ENCODE measurements at places on chromosomes 1 and 21. TPM values are rescaled to one million over a fixed set of nuclear protein-coding genes. Genes with fewer than 3 reads are reported as not detected.

- no peak overlapping the region for H3K4me3 ChIP-seq
- DNase-seq = no peak
- H3K27me3 ChIP-seq = no peaks in the 10 kb centered on the region
- no peak overlapping the region for H3K27ac ChIP-seq
- H3K36me3 ChIP-seq = no peaks in the 10 kb centered on the region
Measured at GRCh38 chr1:20710469-20711284, 7.1 kb downstream of the KIF17 start.

GRCh38 chr1:203592156-203592555, 34.5 kb upstream of the ATP2B4 start:
- peak overlapping the region; percentile 78 for H3K27ac ChIP-seq
- H3K36me3 ChIP-seq = no peaks in the 10 kb centered on the region
- peaks cover 30% of the 10 kb centered on the region for H3K4me1 ChIP-seq
- peak; percentile 82 for DNase-seq
- H3K4me3 ChIP-seq = no peak overlapping the region
- H3K27me3 ChIP-seq = no peaks in the 10 kb centered on the region

GRCh38 chr1:198113342-198113750, 43.5 kb upstream of the NEK7 start:
- H3K27me3 ChIP-seq = no peaks in the 10 kb centered on the region
- H3K4me1 ChIP-seq = no peaks in the 10 kb centered on the region
- H3K4me3 ChIP-seq = no peak overlapping the region
- no peak overlapping the region for H3K27ac ChIP-seq
- no peak for DNase-seq

GRCh38 chr1:84350104-84350503, 48.2 kb upstream of the DNASE2B start:
- no peak for DNase-seq
- no peak overlapping the region for H3K27ac ChIP-seq
- H3K36me3 ChIP-seq = no peaks in the 10 kb centered on the region
- H3K4me1 ChIP-seq = no peaks in the 10 kb centered on the region
- no peak overlapping the region for H3K4me3 ChIP-seq
- H3K27me3 ChIP-seq = no peaks in the 10 kb centered on the region

DNA sequence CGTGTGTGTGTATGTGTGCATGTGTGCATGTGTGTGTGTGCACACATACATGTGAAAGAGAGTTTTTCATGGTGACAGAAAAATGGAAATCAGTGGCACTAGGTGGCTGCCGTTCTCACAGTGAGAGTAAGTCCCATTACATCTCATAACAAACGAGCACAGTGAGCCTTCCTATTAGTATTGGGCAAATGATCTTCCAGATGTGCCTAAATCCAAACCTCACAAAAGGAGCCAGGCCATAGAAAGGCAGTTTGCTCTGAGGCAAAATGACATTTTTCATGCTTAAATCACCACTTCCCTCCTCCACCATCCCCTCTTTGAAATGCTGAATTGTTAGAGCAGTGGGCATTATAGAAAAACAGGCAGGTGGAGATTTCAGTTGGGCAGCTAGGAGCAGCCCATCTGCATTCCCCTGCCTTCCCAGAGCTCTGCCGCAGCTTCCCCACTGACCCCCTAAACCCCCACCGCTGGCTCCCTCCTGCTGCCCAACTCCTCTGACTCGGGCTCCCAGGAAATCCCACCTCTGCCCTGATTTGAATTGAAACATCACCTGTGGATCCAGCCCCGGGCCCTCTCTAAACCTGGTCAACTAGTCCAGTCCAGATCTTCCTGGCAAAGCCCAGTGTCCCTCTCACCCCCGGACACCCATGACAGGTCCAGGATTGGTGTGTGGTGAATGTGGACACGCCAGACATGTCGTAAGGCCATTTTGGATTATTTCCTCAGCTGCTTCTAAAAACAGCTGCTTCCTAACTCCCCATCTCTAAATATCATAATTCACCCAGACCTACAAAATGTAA, 190.5 kb downstream of the SEC16B start:
- H3K27me3 ChIP-seq = peaks cover 25% of the 10 kb centered on the region
- no peaks in the 10 kb centered on the region for H3K36me3 ChIP-seq
- no peaks in the 10 kb centered on the region for H3K4me1 ChIP-seq
- DNase-seq = no peak

GRCh38 chr21:41605934-41606285, 98.0 kb upstream of the TMPRSS2 start:
- H3K4me3 ChIP-seq = no peak overlapping the region
- H3K4me1 ChIP-seq = no peaks in the 10 kb centered on the region
- DNase-seq = no peak
- H3K36me3 ChIP-seq = no peaks in the 10 kb centered on the region
- H3K27me3 ChIP-seq = no peaks in the 10 kb centered on the region

DNA sequence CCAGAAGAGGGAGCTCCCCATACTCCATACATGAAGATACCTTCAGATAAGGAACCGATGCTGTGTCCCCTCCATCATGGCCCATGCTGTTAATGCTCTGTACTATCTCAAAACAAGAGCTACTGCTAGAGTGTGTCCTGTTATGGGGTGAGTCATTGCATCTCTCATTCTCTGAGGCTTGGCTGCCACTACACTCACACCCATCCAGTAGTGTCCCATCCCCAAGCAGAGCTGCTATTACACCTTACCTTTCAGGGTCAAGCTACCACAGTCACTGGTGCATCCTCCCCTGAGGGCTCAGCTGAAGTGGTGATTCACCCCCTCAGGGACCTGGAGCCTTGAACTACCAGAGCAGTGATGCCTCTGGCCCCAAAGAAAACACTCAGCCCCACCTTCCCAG, 198.5 kb downstream of the PLA2G4A start:
- DNase-seq = no peak
- no peak overlapping the region for H3K27ac ChIP-seq
- no peaks in the 10 kb centered on the region for H3K36me3 ChIP-seq
- no peaks in the 10 kb centered on the region for H3K27me3 ChIP-seq
- H3K4me3 ChIP-seq = no peak overlapping the region
- no peaks in the 10 kb centered on the region for H3K4me1 ChIP-seq

DNA sequence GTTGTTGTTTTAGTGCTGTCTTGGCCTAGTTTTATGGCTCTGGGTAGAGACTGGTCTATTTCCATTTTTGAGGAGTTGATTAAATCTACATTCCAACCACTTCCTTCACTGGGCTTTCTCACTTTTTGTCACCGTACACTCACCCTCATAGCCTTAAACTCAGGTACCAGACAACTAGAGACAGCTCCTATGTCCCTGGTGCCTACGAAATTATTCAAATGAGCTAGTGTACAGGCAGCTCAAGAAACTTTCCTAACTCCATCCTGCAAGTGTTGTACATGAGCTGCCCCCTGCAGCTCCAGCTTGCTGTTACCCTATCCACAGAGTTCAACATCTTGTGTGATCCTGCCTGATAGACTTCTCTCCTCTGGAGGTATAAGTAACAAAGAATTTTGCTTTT, 704.8 kb upstream of the RGS18 start:
- no peaks in the 10 kb centered on the region for H3K36me3 ChIP-seq
- DNase-seq = no peak
- H3K27ac ChIP-seq = no peak overlapping the region
- no peaks in the 10 kb centered on the region for H3K27me3 ChIP-seq
- H3K4me3 ChIP-seq = no peak overlapping the region
- no peaks in the 10 kb centered on the region for H3K4me1 ChIP-seq

DNA sequence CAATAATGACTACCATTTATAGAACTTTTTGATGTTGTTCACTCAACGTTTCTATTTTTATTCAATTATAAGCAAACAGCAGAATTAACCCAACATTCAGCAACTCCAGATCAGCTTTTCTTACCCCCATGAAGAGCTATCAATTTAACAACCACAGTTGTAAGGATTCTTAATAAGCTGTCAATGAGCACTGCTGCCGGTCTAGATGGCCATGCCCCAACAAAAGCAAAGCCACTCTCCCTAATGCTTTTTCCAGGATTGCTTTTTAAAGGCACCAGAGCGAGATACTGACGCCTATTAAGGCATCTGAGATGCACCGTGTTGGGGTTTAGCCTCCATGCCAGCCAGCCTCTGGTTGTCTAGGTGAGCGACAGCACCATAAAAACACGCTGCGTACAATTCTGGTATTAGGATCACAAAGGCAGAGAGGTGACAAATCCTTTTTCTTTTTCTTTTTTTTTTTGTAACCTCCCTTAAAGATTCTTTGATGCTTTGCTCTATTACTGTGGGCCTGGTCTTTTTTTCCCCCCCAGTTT, 39.5 kb downstream of the PTPRC start:
- H3K36me3 ChIP-seq = no peaks in the 10 kb centered on the region
- no peak overlapping the region for H3K27ac ChIP-seq
- peaks cover 17% of the 10 kb centered on the region for H3K4me1 ChIP-seq
- H3K27me3 ChIP-seq = no peaks in the 10 kb centered on the region
- no peak overlapping the region for H3K4me3 ChIP-seq

DNA sequence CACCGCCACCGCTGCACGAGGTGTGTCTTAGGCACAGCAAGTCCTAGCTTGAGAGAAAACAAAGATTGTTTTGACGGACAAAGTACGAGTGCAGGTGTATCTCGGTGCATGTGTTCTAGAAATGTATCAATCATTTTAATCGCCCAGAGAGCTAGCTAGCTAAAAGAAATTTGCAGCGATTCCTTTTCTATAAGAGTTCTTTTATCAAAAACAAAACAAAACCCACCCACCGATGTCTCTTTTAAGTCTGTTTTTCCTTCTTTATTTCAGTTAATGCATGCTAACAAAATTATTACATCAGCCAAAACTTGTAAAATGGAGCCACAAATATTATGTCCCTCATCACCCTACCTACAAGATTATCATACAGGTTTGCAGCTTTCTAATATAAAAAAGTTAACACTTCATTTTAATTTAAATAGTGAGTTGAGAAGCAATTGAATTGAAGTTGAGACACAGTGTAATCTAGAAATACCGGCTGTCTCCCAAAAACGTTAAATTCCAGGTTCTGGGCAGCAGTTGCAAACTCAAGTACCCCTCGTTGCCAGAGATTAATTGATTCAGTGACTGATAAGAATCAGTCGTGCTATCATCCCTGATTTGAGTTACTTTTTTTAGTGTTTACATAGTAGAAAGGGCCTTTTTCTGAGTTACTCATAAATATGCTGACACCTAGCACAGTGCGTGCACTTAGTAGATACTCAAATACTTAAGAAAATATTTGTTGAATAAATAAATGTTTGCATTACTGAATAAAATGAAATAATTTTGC, 1.5 kb upstream of the SYDE2 start:
- no peaks in the 10 kb centered on the region for H3K36me3 ChIP-seq
- peak overlapping the region; percentile 100 for H3K27ac ChIP-seq
- H3K4me3 ChIP-seq = peak overlapping the region; percentile 90

The DNM3 gene
- total RNA-seq = 0.42 TPM

The KCNE1 gene
- 2.3 TPM for total RNA-seq
